ENCODE measurements at places on chromosomes 11 and 22.

GRCh38 chr11:93517611-93518010 is 25.6 kb downstream of the SMCO4 start:
- no peak for DNase-seq

GRCh38 chr22:47374901-47375575 is 612.6 kb downstream of the TBC1D22A start:
- DNase-seq, result no peak

- DNase-seq, result no peak
Measured at GRCh38 chr11:11500744-11501487, 120.9 kb downstream of the GALNT18 start.

GRCh38 chr11:64482588-64482987 is 108.4 kb upstream of the SLC22A12 start:
- DNase-seq, result no peak

- no peak for DNase-seq
Measured at GRCh38 chr11:126352163-126352562, 3.3 kb upstream of the ST3GAL4 start.

DNA sequence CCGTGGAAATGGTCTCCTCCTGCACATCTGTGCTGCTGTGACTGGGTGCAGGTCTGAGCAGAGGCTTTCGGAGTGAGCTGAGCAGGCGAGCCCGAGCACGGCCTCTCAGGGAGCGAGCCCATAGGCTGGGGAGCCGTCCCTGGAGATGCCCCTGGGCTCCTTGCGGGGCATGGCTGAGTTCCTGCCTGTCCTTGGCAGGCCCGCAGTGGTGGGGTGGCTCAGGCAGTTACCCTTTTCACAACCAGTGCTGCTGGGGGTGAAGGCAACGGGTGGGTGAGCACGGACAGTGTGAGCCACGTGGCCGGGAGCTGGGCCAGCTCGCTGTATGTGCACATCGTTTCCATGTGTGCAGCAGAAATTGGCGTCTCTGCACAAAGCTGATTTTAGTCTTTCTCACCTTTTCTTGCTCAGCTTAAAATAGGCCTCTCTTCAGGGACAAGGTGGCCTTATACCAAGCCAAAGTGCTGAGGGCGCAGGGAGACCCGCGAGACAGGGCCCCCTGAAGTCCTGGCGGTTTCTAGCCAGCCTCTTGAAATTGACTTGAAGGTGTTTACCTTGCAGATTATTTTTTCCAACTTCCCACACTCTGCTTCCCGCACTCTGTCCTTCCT is at the start of gene TP53AIP1:
TSS of gene TP53AIP1 (minus strand) at position 55 of the 611 bp plus-strand sequence. CDS start 5,053 bp downstream, outside the sequence.
- no peak for DNase-seq

- no peak for DNase-seq
Measured at GRCh38 chr22:48528221-48528915, 1299.3 kb downstream of the BRD1 start.

GRCh38 chr22:41780746-41781505 is 19.6 kb upstream of the CCDC134 start:
- no peak for DNase-seq

GRCh38 chr11:70468256-70469195 is 70.2 kb downstream of the CTTN start:
- DNase-seq, result no peak

- no peak for DNase-seq
Measured at GRCh38 chr11:11391169-11391568, 38.1 kb upstream of the CSNK2A3 start.

DNA sequence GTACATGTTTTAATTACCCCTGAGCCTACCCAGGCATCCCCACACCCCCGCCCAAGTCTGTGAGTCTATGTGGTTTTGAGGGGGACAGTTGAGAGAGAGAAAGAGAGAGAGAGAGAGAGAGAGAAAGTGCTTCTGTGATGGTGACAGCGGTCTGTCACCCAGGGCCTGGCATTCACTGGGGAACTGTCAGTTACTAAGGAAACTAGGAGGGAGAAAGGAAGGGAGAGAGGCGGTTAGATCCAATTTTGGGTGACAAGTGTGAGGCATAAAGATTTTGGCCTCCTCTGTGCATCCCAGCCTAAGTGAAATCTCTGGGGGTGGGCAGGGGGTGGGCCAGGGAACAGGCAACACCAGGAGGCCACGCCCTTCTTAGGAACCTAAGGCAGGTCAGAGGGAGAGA is 498.3 kb downstream of the BUD13 start:
- DNase-seq, result no peak

DNA sequence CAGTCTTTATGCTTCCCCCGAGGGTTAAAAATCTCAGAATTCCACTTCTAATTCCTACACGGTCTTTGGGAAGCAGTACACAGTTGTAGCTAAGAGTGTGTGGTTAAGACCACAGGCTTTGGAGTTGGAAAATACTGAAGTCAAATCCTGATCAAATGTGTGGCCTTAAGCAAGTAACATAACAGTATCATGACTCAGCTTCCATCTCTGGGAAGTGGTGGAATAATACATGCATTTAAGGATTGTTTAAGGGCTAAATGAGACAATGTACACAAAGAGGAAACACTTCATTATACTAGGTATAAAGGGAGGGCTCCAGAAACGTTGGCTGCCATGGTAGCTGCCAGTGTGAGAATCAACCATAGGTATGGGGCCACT is 71.5 kb downstream of the FAT3 start:
- DNase-seq, result no peak

DNA sequence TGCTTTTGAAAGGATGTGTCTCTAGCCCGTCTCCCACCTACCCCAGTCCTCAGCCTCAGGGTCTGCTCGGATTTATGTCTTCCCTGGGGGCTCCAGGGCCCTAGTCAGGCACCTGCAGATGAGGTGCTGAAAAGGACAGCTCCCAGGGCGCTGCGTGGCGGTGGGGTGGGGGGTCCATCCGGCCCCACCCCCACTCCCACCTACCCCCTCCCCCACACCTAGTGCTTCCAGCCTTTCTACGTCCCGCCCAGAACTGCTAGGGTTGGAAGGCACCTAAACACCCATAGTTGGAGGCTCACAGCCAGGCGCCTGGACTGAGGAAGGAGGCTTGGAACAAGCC is 1.4 kb upstream of the ROBO3 start:
- DNase-seq, result no peak

DNA sequence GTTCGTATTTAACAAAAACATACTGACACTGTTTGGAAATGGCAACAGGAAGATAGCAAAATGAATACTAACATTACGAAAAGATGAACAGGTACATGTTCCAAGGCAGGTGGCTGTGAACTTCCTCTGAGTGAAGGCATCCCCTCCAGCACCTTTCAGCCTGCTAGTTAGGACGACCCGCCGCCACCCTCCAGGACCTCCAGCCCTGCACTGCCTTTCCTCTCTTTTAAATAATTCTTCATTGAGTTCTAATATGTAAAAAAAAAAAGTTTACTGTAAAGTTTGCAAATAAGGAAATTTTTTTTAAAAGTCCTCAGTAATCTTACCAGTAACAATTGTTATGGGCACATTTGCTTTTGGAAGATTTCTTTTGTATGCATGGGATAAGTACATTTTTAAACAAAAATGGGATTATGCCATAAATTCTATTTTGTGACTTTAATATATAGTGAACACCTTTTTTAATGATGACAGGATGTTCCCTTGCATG is 6.0 kb downstream of the NEAT1 start:
- no peak for DNase-seq

DNA sequence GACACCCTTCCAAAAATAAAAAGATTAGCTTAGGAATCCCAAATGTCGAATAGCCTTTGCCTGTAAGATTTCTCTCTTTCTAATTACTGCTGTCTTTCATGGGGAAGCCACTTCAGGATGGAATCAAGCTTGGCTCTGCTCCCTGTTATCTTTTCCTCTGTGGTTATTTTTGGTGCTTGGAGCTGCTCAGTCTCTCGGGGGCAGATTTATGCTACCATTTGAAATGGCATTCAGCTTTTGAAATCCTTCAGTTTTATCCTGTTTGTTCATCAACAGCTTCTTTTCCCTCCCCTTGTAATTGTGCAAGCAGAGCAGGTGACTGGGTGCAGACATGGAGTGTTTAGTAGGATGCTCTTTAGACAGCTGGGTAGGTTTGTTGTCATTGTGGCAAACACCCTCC is 111.0 kb downstream of the DBX1 start:
- DNase-seq, result no peak

- DNase-seq, result no peak
Measured at GRCh38 chr11:115313224-115313838, 190.9 kb downstream of the CADM1 start.

GRCh38 chr22:49991907-49992533 is 20.5 kb downstream of the IL17REL start:
- DNase-seq, result no peak

- DNase-seq, result no peak
Measured at GRCh38 chr22:50190182-50190940, 4.6 kb downstream of the TRABD start.

DNA sequence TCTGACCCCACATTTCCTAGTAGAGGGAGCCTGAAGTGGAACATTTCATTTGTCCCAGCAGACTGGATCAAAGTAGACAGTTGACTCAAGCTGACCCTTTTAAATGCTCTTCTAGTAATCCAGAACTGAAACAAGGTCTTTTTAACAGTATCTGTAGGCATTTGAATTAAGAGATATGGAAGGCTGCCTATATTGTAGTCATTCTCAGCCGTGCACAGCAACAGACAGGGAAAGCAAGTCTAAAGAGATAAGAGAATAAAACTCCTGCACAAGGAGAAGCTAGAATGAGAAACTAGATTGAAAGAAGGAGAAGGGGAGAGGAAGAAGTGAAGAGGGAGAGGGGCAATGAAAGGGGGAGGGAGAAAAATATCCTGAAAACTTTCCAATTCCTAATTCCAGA is 180.6 kb upstream of the MTMR2 start:
- no peak for DNase-seq

- peak; percentile 52 for DNase-seq
Measured at GRCh38 chr11:48081151-48082010, 101.0 kb downstream of the PTPRJ start.

DNA sequence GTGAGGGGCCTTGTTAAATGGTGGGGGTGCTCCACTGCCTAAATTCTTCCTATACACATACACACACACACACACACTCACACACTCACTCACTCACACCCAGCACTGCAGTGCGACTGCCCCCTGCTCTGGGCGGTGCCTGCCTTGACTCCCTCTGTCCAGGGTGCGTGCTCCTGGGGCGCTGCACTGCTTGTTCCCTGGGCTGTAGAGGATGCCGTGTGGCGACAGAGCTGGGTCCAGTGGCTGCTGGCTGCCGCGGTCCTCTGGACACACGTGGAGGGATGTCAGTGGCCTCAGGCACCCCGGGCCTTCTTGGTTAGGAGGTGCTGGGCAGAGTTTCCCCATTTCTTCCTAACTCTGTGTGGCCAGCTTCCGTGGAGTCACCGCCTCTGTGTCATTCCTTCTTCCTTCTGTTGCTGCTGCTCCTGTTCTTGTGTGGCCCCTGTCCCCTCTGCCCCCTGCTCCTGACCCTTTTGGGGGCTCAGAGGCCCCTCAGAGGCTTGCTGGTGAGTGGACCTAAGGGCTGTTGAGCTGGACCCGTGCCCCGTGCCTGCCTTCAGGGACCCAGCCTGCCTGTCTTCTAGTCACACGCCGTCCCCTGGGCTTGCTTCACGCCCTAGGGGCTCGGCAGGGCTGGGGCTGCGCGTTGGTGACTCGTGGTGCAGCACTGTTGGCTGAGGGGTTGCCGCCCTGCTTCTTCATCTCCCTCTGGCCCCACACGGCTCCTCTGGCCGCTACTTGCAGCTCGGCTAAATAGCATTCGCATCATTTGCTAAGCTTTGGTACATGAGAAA is 147.0 kb downstream of the TBC1D22A start:
- DNase-seq, result no peak

DNA sequence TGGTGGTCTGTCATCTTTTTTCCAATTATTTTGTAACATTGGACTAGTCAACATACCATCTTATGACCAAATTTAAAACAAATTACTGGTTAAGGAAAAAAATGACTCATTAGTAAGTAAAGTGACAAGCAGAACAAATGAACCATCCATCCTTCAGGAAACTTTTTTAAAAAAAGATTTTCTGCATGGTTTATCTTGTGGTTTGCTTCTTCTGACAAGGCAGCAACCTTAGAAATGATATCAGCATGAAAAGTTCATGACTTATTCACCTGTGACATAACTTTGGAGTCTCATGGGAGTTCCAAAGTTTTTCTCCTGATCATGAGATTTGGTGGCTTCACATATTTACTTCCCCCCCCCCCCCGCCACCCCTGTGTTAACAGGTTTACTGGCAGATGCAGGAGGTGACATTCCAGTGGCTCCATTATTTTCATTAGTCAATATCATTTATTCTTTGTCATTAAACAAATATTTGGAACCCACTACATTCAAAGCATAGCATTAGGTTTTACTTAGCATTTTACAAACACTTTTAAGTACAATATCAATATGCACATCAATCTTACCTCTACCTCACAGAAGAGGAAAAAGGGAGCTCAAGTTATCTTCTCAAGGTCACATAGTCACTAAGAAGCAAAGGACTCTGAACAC is 40.7 kb downstream of the DCUN1D5 start:
- no peak for DNase-seq

- DNase-seq, result no peak
Measured at GRCh38 chr11:23013509-23013908, 153.2 kb upstream of the CCDC179 start.

DNA sequence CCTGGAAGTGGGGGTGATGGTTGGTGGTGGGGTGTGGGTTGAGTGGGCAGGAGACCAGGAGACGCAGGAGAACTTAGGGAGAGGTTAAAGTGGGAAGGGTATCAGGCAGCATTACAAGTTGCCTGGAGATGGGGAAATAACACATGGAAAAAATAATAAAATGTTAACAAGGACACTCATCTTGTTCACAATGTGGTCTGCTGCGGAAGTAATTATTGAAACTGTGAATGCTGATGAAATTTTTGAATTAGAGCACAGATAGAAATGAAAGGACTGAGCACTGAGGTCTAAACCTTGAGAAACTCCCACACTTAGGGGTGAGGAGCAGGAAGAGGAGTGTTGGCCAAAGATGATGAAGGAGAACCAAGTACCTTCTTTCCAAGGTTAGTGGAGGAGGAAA is 346.0 kb upstream of the PLET1 start:
- no peak for DNase-seq

- DNase-seq, result no peak
Measured at GRCh38 chr11:116935089-116935488, 97.7 kb upstream of the APOA1 start.

GRCh38 chr11:125192183-125192582 is 27.6 kb downstream of the PKNOX2 start:
- DNase-seq, result no peak

- no peak for DNase-seq
Measured at GRCh38 chr11:69941546-69942332, 122.5 kb upstream of the FGF3 start.

GRCh38 chr22:37904572-37905533 is 1.2 kb upstream of the MICALL1 start:
- DNase-seq, result peak; percentile 90

GRCh38 chr11:134050541-134051383 is 18.1 kb upstream of the JAM3 start:
- no peak for DNase-seq

DNA sequence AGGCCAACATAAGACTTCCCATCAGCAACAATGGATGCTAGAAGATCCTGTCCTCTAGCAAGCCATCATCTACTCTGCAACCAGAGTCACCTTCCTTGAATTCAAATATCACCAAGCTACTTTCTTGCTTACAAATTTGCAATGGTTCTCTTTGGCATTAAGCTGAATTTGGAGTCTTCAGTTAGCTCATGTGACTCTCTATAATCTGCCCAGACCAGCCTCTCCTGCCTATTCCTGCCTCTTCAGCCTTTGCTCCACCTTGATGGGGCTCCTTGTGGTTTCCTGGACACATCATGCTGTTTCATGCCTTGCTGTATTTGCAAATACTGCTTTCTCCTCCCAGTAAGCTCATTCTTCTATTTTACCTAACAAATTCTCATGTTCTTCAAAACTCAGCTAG is 82.3 kb downstream of the RASSF10 start:
- DNase-seq, result no peak

GRCh38 chr22:47672526-47672925 is 910.1 kb downstream of the TBC1D22A start:
- DNase-seq, result no peak

Data from AG09309 (cell line).